NCI-H748 treated with DMSO at 0.1 percent for 48 hours (cell line): ENCODE measurements at places on chromosomes 1 and 21.
A peak's percentile ranks its signal among the peaks of the same experiment; 100 is the strongest.

DNA sequence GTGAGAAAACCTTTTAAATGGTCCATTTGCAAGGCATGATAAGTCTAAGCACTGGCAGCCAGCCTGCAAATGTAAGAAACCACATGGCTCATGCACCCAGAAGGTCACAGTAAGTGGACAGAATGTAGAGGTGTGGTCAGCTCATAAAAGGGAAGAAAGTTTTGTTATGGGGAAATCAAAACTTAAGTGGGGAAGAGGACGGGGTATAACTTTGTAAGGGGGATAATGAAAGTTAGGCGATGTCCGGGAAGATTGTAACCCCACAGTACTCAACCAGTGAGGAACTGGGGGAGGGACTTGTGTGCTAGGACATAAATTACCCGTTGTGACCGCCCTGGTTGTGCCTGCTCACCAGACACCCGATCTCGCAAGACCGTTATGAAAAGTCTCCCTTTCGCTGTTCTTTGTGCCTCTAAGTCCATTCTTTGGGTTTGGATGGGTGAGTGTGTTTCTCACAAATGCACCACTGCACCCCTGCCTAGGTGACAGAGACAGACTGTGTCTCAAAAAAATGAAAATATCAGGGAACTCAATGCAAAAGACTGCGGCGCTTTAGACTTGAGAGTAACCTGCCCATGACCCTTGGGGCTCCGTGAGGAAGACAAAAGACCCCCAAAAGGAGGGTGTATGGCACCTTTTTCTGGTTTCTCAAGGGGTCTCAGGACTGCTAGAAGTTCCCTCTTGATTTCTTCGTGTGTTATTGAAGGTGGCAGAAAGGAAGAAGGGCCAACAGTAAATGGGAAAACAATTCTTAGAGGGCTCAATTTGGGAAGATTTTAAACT is 28.6 kb upstream of the ZNF496 start:
- DNase-seq: no peak

GRCh38 chr1:72623299-72623708 is 341.0 kb upstream of the NEGR1 start:
- peak; percentile 66 for DNase-seq

- no peak for DNase-seq
Measured at GRCh38 chr1:2953688-2954285, 67.5 kb upstream of the ACTRT2 start.

DNA sequence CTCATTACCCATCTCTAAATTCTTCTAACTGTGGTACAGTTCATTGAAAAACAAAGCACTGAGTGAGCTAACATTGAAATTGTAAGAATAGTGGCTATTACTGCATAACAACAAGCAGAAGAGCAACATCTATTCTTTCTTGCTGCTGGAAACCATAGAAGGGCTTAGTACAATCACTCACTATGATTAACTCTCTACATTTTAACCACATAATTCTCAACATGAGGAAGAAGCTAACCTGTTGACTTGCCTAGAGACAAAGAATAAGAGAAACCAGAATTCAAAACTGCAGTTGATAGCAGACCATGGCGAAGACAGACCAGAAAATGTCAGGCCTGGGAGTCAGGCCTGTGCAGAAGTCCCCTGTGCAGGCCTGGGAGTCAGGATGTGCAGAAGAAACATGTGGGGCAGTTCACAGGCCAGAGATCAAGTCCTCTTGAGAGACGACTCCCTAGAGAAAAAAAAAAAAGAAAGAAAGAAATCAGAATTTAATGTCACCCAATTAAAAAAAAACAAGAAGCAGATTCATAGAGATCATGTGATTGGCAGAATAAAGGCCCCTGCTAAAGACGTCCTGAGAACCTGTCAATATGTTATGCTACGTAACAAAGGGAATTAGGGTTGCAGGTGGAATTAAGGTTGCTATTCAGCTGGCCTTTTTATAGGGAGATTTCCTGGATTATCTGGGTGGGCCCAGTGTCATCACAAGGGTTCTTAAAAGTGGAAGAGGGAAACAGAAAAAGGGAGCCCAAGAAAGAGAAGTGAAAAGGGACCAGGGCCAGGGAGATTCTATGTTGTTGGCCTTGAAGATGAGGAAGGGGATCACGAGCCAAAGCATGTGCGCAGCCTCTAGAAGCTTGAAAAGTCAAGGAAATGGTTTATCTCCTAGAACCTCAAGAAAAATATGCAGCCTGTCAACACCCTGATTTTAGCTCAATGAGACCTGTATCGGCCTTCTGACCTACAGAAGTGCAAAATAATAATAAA is 94.9 kb downstream of the MRPL39 start:
- DNase-seq: no peak

- DNase-seq: no peak
Measured at GRCh38 chr1:111101854-111102642, 37.8 kb downstream of the DRAM2 start.

- no peak for DNase-seq
Measured at GRCh38 chr1:110230381-110231199, 20.5 kb downstream of the KCNC4 start.

DNA sequence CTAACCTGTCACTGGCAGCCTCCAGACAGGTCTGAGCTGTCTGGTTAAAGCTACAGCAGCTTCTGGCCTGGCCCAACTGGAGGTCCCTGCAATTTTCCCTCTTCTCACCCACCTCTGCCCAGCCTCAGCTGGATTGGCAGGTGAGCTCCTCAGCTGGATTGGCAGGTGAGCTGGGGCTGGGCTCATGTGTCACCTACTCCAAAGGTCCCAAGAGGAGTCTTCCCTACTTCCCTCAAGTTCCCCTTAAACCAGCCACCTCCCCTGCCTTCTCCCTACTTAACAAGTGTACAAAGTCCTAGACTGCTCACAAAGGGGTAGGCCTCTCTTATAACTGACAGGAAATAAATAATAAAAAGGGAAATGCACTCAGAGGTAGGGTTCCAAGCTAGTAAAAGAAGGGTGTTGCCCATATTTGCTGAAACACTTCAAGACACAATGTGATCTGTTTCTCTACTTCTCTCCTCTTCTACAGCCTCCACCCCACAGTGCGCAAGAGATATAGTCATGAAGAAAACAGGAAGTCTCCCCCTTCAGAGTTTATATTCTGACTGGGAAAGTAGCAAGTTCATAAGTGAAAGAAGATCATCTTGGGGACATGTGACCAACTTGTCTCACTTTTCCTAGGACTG is at the start of gene GPA33:
GPA33 (minus strand) TSS at position 64 of the 629 bp plus-strand sequence. CDS start 90 bp downstream, outside the sequence.
- DNase-seq: no peak

DNA sequence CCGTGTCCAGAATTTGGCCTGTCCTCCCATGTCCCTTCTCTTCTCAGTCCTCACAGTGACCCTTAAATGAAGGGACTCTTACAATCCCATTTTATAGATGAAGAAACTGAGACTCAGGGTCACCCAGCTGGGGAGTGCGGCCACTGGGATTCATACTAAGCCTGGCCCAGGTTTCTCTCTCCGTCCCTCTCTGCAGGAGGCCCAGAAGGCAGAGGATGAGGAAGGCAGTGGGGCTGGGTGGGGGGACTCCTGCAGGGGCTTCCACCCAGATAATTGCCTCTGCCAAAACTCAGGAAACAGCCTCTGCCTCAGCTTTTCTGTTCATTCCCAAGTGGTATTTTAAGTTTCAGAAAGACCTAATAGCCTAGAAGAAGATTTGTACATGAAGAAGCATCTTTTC is 299.8 kb downstream of the MATN1 start:
- no peak for DNase-seq

- DNase-seq: no peak
Measured at GRCh38 chr1:172977296-172978017, 73.3 kb downstream of the TNFSF18 start.

GRCh38 chr1:198079432-198079951 is 77.3 kb upstream of the NEK7 start:
- DNase-seq: no peak

DNA sequence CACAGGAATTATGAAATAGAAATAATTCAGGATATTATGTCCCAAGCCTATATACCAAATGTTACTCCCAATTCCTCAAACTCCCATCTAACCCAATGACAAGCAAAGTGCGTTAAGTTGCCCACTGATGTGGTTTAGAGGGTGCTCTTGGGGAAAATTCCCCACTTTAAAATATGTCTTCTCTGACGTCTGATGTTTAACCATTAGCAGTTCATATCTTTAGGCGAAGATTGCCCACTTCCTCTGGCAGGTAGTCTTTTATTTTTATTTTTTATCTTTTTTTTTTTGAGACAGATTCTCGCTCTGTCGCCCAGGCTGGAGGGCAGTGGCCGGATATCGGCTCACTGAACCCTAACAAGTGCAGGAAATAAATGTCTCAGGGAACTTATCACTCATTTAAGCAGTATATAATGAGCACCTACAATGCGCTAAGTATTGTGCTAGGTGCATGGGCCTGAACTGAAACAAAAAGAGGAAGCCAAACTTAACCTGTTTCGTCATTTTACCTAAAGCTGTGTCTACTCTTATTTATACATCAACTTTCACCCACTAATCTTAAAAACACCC is 1.3 kb upstream of the LYST start:
- DNase-seq: no peak

DNA sequence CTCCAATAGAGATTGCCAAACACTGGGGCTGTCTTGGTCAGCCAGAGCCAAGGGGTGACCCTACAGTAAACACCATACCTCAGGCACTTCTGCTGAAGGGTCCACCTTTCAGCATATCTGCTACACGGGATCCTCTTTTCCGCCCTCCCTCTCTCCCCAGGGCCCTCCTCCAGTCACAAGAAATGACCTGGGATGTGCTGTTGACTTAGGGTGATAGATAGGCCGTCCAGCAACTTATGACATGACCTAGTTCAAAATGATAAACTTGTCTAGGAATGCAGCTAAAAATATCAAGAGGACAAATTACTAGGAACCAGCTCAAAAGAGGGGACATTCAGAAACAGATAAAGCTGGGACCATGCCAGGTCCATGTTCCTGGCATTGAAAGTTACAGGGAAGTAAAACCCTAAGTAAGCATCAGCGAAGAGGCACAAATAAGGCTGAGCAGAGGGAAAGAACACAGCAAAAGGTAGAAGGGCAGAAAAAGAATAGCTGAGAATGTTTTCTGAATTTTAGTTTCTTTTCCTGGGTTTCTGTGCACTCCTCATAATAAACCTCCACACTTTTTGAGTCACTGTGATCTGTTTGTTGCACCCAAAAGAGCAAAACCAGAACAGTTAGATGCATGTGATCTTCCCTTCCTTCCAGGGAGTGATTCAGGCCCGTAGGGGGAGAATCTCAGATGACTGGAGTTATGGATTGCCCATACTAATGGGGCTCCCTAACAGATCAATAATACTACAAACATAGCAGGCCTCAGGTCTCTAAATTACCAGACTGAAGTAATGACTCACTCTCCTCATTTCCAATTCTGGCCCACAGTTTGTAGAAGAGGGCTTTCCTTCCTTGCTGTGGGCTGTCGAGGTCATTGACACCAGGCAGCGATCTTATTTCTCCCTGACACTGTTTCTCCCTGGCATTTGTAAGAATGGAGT is 48.9 kb upstream of the F3 start:
- DNase-seq: no peak

DNA sequence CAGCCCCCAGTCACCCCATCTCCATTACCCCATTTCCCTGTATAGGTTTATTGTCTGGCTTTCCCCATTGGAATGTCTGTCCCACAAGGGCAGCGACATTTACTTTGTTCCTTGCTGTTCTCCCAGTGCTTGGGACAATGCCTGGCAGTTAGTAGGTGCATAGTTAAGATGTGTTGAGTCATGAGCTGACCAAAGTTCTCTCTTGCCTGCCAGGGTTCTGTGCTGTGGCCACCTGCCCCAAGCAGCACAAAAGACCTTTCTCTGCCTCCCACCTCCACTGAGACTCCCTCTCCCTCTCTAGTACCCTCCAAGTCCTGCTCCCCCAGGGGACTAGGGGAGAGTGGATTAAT is 40.0 kb downstream of the TMCO4 start:
- no peak for DNase-seq

DNA sequence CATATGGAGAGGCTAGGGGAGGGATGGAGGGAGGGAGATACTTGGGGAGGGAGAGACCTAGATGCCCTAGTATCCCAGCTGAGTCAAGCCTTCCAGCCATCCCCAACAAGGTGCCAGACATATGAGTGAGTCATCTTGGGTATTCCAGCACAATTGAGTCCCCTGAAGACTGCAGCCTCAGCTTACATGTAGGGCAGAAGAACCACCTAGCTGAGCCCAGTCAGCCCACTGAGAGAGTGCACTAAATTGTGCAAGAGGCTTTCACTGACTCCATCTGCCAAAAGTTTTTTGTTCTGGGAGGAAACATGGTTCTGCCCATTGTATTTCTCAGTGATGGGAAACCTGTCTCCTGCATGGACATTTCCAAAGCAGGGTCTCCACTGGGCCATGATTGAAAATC is 76.4 kb downstream of the FOXD2 start:
- DNase-seq: no peak

DNA sequence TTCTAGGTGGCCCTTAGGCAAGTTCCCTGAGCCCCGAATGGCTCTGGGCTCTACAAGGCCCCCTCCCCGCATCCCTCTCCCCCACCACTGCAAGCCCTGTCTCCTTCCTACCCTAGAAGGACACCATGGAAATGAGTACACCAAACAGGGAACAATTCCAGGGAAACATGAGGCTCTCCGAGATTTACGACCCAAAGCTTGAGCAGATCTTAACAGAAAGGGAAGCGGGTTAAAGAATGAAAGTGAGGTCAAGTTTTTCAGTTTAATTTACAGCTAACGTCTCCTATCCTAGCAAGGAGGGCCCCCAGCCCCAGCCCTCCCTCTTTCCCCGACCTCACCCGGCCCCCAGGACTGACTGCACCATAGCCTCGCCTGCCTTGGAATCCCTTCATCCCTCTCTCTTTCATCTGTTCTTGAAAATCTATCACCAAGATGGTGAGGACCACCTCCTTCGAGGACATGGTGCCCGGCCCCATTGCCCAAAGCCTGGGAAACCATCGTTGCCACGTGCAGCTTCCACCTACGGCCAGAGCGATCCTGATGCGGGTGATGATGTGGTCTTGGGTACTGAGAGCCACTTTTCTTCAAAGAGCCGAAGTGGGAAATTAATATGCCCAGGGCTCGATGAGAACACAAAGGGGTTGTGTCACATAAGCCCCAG is 30.5 kb downstream of the SIM2 start:
- DNase-seq: no peak

GRCh38 chr21:41775149-41775472 is 8.3 kb upstream of the RIPK4 start:
- no peak for DNase-seq

- no peak for DNase-seq
Measured at GRCh38 chr21:33202464-33203363, 27.0 kb upstream of the IFNAR2 start.

DNA sequence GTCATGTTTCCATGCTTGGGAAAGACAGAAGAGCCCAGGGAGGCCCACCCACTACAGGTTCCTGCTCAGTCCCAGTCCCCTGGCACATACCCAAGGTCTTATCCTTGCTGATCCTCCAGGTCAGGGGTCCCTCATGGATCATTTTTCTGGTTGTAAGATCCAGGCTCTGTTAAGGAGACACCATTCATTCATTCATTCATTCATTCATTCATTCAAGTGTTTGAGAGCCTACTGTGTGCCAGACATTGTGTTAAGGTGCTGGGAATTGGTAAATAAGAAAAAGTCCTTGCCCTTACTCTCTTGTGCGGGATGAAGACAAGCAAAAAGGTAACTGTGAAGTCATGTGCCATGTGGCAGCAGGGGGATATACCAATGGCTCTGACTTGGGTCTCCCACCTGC is 23.8 kb downstream of the LRRC71 start:
- no peak for DNase-seq

GRCh38 chr1:66140072-66140471 is 347.4 kb downstream of the PDE4B start:
- DNase-seq: no peak

GRCh38 chr1:209692745-209693504 is 11.7 kb upstream of the HSD11B1 start:
- DNase-seq: peak; percentile 50
